AG04450 (cell line): ENCODE measurements at places on chromosomes 13 and 19.
A peak's percentile ranks its signal among the peaks of the same experiment; 100 is the strongest.

- no peak for DNase-seq
These were observed 839 bp downstream of the MPHOSPH8 start for GRCh38 chr13:19634256-19634740.

DNA sequence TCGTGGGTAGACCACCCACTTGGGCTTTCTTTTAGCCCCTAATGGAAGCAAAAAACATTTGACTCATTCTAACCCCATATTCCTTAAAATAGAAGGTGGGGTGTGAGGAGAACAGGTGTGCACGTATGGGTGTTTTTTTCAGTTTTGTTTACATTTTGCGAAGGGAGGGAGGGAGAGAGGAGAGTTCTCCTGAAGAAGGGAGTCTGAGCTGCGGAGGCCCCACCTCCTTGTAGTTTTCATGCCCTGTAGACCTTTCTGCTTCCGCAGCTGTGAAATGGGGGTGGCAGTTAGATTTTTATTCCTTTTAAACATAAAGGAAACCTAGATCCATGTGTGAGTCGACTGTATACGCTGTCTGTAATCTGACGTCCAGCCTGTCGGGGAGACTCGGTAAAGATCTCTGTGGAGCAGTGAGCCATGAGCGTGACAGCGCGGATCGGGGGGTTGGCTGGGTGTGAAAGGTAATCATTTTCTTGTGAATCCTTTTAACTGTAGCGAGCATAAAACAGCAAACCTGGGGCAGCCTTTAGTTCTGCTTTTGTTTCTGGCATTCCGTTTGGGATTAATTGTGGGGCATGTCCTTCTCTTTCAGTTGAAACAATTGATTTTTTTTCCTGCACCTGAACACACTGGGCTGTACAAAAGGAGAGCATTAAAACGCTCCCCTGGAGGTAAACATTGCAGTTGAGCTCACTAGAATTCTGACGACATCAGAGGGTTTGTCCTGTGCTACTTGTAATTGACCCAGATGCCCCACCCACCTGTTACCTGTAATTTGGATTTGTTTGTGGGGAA, 2.3 kb downstream of the UPF1 start:
- no peak for DNase-seq

- DNase-seq, result no peak
These were observed 32.9 kb downstream of the TSHZ3 start for GRCh38 chr19:31316201-31316951.

DNA sequence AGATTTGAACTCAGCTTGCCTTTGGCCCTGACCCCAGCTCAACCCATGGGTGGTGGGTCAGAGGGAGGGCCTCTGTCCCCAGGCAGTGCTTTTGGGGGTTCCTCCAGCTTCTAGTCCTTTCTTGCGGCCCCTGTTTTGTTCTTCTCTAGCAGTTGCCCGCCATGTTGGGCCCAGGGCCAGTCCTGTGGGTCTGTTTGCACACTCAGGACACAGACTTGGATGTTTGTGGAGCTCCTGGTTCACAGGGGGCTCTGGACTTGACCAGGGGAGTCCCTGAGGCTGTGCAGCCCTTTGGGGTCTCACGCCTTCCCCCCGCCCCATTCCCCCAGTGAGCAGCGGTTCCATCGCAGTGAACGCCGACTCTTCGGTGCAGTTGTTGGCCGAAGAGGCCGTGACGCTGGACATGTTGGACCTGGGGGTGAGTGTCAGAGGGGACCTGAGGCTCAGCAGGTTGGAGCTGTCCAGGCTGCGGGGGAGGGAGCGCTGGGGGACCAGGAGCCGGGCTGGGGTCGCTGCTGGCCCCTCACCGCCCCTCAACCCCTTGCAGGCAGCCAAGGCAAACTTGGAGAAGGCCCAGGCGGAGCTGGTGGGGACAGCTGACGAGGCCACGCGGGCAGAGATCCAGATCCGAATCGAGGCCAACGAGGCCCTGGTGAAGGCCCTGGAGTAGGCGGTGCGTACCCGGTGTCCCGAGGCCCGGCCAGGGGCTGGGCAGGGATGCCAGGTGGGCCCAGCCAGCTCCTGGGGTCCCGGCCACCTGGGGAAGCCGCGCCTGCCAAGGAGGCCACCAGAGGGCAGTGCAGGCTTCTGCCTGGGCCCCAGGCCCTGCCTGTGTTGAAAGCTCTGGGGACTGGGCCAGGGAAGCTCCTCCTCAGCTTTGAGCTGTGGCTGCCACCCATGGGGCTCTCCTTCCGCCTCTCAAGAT, 2.5 kb downstream of the ATP5F1D start:
- no peak for DNase-seq

DNA sequence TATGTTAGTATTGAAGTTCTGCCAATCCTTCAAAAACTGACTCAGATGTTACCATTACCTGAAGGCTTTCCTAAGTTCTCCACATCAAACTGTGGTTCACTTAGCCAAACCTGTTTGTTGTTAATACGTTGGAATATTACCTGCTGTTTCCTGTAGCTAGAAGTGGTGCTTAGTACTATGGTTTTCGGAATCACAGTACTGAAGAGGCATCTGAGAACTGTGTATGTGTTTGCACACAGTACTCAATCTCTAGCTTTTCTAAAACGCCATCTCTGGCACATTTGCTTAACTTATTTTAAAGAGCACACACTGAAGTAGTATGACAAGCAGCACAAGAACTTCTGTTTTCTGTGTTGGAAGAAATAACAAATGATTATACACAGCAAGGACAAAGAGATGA, 248.2 kb downstream of the SHISA2 start:
- DNase-seq, result no peak

DNA sequence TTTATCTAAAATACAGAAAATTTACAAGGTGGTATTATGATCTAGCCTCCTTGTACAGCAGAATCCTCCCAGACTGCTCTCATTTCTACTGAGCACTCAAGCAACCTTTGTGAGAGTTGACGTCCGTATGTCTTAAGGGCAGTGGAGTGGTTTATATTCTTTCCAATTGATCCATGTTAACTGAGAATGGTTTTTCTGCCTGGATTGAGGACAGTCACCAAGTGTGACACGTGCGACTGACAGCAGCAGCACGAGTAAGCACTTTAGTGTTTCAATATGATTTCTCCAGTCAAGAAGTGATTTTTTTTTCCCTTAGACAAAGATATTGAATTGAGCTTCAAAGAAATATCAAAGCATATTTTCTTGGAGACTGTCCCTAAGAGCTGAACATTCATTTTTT, 901.7 kb downstream of the PCDH9 start:
- DNase-seq, result no peak

GRCh38 chr13:37443538-37443937, 155.0 kb downstream of the POSTN start:
- DNase-seq, result peak; percentile 52

DNA sequence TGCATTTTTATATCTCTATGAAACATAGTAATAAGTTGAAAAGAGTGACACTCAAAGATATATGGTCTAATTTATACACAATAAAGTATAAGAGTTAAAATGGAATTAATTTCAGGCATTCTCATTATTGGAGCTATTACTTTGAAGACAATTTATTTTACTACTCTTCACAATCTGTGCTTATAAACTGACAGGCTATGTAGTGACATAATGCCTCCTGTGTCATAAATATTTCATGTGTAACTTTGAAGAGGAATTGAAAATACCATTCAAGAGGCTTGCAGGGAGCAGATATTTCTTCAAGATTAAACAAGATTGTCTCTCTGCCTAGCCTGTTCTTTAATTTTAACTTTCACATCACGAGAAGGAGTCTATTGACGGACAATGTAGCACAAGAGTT, 1881.5 kb upstream of the PCDH20 start:
- no peak for DNase-seq

DNA sequence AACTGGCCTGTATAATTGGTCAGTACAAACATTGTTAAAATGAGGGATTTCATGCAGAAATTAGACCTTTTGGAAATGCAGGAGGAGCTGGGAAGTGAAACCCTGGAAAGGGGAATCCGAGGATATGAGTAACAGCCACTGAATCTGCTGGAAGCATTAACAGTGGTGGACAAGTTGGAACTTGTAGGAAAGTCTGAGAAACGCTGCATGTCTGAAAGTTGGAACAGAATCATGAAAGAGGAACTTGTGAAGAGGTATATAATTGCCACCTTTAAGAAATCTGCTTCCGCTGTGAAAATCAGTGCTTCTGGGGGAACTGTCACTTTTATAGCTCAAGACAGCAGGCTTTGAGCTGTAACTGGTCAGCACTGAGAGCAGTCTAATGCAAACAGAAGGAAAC, 716.5 kb upstream of the PRR20A start:
- no peak for DNase-seq

DNA sequence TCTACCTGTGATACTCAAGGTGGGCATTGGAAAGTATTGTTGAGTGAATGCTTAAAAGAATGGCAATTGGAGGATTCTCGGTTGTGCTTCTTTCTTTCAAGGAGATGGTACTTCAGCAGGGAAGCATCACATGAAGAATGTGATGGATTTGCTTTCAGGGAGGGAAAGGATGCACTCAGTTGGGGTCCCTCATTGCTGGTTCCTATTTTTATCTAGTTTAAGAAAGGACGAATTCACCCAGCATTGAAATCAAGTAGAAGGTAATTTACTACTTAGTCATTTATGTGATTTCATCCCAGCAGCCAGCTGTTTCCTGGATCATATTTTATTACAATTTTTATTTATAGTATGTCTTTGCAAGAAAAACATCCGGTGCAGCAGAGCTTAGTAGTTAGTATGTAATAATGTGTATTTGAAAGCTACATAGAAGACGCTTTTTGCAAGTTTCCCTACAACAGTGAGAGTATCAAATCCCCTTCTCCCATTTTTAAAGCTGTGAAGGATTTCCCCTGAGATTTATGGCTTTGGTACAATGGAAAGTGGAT, 417.9 kb downstream of the GPC5 start:
- DNase-seq, result no peak

- DNase-seq, result no peak
These were observed 116.5 kb downstream of the SPRY2 start for GRCh38 chr13:80224468-80224867.

DNA sequence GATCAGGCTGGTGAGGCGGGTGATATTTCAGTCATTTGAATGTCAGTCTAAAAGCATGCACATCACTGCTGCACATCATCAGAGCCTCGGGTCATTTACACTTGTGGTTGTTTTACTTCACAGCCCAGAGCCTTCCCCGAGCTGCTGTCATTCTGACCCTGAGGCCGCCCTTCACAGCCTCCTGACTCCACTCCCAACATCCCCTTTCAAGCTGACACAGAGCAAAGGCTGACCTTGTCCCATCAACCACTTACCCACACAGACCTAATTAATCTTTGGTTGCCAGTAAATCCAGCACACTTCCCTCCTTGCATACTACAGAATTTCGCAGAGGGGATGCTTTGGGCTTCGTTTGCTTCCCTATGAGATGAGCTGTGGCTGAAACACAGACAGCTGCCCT, 528.1 kb downstream of the DIAPH3 start:
- no peak for DNase-seq

GRCh38 chr13:98921786-98922185, 56.1 kb downstream of the DOCK9 start:
- no peak for DNase-seq

DNA sequence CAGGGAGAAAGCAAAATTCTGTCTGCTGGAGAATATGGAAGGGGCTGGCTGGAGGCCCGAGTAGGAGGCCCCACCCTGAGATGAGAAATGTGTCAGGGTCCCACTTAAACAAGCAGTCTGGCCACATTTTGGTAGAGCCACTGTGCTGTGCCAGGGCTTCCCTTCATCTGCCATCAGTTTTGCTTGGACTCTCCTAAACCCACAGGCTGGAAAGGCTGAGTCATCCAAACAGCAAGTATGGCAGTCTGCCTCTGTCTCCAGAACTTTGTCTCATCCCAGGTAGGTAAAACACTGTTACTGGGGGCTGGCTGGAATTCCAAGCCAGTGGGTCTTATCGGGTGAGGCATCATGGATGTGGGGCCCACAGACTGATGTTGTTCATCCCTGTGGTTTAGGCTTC, 1390.6 kb downstream of the UQCRFS1 start:
- no peak for DNase-seq

GRCh38 chr13:37109051-37109678, 3.7 kb upstream of the CSNK1A1L start:
- DNase-seq, result peak; percentile 10

- no peak for DNase-seq
These were observed 84.3 kb downstream of the SIPA1L3 start for GRCh38 chr19:37991176-37991835.

DNA sequence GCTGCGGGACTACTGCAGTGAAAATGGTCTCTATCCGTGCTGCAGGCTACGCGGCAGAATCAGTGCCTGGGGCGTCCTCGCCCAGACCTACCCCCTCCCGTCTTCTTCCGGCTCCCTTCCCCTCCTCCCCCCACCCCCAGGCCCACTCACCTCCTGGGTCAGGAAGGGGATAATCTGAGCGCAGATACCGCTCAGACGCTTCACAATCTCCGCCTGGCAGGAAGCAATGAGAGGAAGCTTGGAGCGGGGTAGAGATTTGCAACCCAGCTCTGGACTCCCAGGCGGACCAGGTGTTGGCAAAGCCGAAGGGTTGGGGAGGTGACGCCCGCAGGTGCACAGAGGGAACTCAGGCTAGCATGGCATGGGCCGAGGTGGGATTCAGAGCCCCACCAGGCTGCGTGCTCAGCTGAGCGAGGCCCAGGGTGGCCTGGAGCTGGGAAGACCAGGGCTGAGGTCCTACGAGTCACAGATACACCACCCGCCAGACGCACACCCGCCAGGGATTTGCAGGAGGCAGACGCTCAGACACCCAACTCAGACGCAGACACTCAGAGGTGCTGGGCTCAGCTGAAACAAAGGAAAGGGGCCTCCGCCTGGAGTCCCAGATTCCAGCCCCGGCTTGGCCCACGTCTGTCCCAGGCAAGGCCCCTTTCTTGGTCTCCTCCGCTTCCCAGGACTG, 4.1 kb downstream of the TLE2 start:
- no peak for DNase-seq

GRCh38 chr13:53188120-53188519, 159.5 kb downstream of the OLFM4 start:
- DNase-seq, result no peak

- DNase-seq, result no peak
These were observed 72.1 kb upstream of the SLC15A1 start for GRCh38 chr13:98824376-98825160.
